Activated T-helper 1 cell treated with anti-CD3 and anti-CD28 coated beads, Interleukin-2, amount 50 U/mL, for 16 hours (primary cell): ENCODE measurements at places on chromosomes 4 and X.

GRCh38 chr4:89681219-89681618 lies 155.7 kb downstream of the SNCA start:
- DNase-seq, result no peak

DNA sequence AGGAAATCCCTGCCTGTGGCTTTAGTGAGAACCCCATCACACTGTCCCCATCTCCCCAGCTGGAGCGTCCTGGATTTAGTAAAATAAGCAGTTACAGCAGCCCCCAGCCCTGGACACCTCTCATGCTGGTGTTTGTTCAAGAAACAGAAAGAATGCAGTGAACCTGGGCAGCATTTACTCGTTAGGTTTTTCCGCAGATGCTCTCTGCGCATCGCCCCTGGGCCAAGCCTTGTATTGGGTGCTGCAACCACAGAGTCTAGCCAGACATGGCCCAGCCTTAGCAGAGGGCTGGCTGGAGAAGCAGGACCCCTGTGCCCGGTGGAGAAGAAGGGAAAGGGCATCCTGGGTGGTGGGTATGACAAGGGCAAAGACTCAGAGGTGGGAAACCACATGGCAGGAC lies 136.3 kb upstream of the PSAPL1 start:
- DNase-seq, result no peak

- DNase-seq, result no peak
These were observed 14.6 kb downstream of the PHF8 start for GRCh38 chrX:54029529-54030143.

- no peak for DNase-seq
These were observed 24.4 kb downstream of the UCHL1 start for GRCh38 chr4:41281038-41281634.

- DNase-seq, result no peak
These were observed 279.9 kb upstream of the TET2 start for GRCh38 chr4:104866809-104867208.

- DNase-seq, result no peak
These were observed 403.1 kb downstream of the PDGFC start for GRCh38 chr4:156568484-156568883.

- no peak for DNase-seq
These were observed 340.8 kb downstream of the PAPSS1 start for GRCh38 chr4:107379054-107379869.

DNA sequence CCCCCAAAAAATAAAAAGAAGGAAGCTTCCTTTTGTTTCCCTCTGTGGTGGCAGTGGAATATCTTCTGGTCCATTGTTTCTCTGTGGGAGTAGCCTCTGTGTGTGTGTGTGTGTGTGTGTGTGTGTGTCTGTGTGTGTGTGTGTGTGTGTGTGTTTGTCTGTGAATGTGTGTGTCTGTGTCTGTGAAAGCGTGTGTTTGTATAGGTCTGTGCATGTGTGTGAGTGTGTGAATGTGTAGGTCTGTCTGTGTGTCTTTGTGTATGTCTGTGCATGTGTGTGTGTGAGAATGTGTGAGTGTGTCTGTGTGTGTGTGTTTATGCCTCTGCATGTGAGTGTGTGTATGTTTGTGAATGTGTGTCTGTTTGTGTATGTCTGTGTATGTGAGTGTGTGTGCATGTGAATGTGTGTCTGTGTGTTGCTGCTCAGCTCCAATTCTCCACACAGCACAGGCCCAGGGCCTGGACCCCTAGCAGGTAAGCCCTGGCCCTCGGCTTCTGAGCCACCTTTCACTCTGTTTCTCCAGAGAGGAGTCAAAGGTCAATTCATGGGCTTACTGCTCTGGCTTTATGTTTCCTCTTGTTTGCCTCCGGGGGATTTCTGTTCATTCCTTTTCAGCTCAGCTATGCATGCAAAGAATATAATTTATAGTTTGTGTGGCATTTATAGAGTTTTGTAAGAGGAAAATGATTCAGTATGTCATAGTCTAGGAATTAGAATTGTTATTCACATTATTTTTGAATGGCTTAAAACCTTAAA lies 89.8 kb downstream of the UCHL1 start:
- DNase-seq, result no peak
